Thyroid gland (tissue), 4 donors: ENCODE measurements at places on chromosomes 12 and 14. TPM values are rescaled to one million over a fixed set of nuclear protein-coding genes. Genes with fewer than 3 reads are reported as not detected.

DNA sequence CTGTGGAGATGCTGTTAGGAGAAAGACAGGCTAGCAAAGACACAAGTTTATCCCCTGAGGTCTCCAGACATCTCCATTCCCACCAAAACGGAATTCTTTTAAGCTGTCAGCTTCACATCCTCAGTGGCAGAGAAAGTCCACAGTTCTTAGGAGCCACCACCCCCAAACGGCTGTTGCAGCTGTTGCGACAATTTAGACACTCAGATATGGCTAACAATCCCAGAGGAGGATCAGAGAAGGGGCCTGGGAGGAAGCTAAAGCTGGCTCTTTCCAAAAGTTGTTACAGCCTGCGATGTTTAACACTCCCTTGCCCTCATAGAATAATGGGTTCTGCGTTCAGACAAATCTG, 1.9 kb upstream of the ATP5MC2 start:
- peaks cover 14% of the 10 kb centered on the region for H3K4me1 ChIP-seq
- H3K4me3 ChIP-seq = no peak overlapping the region
- no peaks in the 10 kb centered on the region for H3K36me3 ChIP-seq
- no peaks in the 10 kb centered on the region for H3K27me3 ChIP-seq

- no peak overlapping the region for H3K4me3 ChIP-seq
- H3K4me1 ChIP-seq = no peaks in the 10 kb centered on the region
- no peaks in the 10 kb centered on the region for H3K27me3 ChIP-seq
- H3K27ac ChIP-seq = no peak overlapping the region
Observed at GRCh38 chr14:64841121-64841651, 38.5 kb downstream of the SPTB start.

- no peaks in the 10 kb centered on the region for H3K4me1 ChIP-seq
- no peaks in the 10 kb centered on the region for H3K27me3 ChIP-seq
- H3K27ac ChIP-seq = no peak overlapping the region
- no peak overlapping the region for H3K4me3 ChIP-seq
- DNase-seq = no peak
Observed at GRCh38 chr12:121741743-121742142, 29.2 kb downstream of the TMEM120B start.

Gene CCDC88C
- total RNA-seq = 6.1 TPM

DNA sequence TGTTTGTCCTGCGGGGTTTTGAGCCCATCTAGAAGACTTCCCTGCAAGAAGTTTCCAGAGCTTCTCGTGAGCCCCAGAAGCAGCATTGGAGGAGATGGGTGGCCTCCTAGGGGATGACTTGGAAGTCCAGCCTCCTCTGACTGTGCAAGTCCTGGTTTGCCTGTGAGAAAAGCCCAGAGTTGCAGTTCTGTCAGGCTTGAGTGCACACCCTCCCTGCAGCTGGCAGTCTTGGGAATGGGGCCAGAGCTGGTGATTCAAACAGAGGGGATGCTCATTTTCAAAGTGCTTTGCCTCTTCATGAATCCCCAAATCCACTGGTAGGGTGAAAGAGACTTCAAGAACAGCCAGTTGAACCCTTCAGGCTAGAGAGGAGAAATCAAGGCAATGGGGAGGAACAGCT, 3.9 kb upstream of the PPP1R1A start:
- H3K36me3 ChIP-seq = no peaks in the 10 kb centered on the region
- H3K4me1 ChIP-seq = peaks cover 14% of the 10 kb centered on the region
- no peak overlapping the region for H3K27ac ChIP-seq
- H3K27me3 ChIP-seq = no peaks in the 10 kb centered on the region
- DNase-seq = peak; percentile 49

Gene GPX2
- total RNA-seq = not detected

GRCh38 chr12:52862023-52862422, 13.2 kb upstream of the KRT78 start:
- H3K4me3 ChIP-seq = no peak overlapping the region
- DNase-seq = no peak
- no peaks in the 10 kb centered on the region for H3K36me3 ChIP-seq
- H3K27me3 ChIP-seq = no peaks in the 10 kb centered on the region

DNA sequence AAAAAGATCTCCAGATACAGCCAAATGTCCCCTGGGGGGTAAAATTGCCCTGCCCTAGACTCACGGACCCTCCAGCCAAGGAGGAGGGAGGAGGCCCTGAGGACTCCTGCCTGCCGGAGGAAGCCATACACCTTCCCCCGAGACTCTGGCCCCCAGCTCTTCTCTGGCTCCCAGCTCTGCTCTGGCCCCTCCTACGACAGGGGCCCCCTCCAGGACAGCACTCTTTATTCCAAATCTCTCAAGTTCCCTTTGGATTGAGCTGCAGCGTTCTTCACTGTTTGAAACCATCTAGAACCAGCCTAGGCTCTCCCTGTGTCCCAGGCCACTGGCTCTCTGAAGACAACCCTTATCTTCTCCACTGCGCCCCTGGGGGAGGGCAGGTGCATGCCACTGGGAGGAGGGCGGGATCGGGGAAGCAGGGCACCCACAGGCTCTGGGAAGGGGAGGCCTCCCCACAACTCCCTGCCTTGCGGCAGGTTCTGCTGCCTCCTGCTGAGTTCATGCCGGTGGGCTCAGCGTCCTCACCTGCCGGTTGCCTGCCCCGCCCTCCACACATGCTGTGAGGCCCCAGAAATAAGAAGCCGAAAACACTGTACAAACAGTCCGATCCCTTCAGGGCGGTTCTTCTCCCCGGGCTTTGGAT, 112.7 kb downstream of the DICER1 start:
- no peak overlapping the region for H3K27ac ChIP-seq
- no peaks in the 10 kb centered on the region for H3K36me3 ChIP-seq
- no peak for DNase-seq
- H3K4me1 ChIP-seq = peaks cover 5% of the 10 kb centered on the region
- no peak overlapping the region for H3K4me3 ChIP-seq

DNA sequence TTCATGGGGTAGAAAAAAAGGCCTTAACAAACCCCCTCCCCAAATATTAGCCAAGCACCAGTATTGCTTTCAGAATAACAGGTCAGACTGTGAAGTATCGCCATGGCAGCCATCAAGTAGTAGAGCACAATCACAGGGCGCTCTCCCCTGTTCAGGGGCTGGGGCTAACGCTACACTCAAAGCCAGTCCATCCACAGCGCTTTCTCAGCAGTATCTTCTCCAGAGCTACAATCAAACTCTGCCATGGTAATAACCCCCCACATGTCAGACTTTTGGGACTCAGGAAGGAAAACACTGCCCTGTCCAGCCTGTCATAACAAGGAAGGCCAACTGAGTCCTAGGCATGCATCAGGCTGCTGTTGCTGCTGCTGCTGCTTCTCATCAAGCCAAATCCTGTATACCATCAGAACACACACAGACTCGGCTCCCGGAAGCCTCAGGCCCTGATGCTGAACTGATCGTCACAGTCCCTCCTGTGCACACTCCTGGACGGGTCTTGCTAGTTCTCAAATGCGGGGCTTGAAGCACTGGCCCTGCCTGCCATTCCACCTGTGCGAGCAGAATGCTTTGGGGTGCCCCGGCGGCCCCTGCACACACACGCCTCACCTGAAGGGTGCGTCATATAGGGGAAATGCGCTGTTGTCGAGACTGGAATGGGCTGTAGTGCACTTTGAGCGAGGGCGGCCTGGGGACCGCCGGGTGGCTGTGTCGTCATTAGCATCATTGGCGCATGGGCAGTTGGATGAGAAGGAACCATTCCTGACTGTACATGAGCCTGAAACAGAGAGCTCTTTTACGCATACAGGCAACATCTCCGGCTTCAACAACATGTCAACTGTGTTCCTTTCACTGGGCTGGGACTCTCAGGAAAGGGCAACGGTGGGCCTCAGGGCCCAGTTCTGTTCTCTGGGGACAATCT, 47.6 kb downstream of the SH2B3 start:
- H3K27me3 ChIP-seq = no peaks in the 10 kb centered on the region
- DNase-seq = no peak
- peaks cover 43% of the 10 kb centered on the region for H3K36me3 ChIP-seq
- H3K27ac ChIP-seq = no peak overlapping the region
- H3K4me3 ChIP-seq = no peak overlapping the region

DNA sequence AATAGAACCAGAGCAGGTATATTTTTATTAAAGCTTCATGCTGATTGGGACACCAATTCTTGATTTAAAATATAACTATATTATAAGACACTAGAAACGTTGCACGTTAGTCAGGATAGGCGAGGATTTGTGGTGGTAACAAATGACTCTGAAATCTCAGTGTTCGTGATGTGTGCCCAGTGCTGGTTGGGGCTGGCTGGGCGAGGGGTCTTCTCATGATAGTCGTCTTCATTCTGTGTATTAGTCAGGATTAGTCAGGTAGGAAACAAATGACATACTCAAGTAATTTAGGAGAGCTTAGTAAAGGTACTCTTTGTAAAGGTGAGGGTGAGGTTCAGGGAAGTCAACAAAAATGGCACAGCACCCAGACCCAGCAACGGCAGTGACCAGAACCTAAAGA, 73.9 kb upstream of the HIF1A start:
- no peak for DNase-seq
- H3K27ac ChIP-seq = no peak overlapping the region
- peaks cover 29% of the 10 kb centered on the region for H3K4me1 ChIP-seq
- H3K27me3 ChIP-seq = no peaks in the 10 kb centered on the region
- H3K4me3 ChIP-seq = no peak overlapping the region

Gene ARMH4
- 7.5 TPM for total RNA-seq

- peaks cover 9% of the 10 kb centered on the region for H3K4me1 ChIP-seq
- H3K36me3 ChIP-seq = no peaks in the 10 kb centered on the region
- DNase-seq = peak; percentile 89
- no peak overlapping the region for H3K27ac ChIP-seq
- no peaks in the 10 kb centered on the region for H3K27me3 ChIP-seq
- H3K4me3 ChIP-seq = no peak overlapping the region
Observed at GRCh38 chr14:93137864-93138263, 22.1 kb upstream of the ITPK1 start.

GRCh38 chr12:6059221-6059620, 65.2 kb downstream of the VWF start:
- no peaks in the 10 kb centered on the region for H3K36me3 ChIP-seq

DNA sequence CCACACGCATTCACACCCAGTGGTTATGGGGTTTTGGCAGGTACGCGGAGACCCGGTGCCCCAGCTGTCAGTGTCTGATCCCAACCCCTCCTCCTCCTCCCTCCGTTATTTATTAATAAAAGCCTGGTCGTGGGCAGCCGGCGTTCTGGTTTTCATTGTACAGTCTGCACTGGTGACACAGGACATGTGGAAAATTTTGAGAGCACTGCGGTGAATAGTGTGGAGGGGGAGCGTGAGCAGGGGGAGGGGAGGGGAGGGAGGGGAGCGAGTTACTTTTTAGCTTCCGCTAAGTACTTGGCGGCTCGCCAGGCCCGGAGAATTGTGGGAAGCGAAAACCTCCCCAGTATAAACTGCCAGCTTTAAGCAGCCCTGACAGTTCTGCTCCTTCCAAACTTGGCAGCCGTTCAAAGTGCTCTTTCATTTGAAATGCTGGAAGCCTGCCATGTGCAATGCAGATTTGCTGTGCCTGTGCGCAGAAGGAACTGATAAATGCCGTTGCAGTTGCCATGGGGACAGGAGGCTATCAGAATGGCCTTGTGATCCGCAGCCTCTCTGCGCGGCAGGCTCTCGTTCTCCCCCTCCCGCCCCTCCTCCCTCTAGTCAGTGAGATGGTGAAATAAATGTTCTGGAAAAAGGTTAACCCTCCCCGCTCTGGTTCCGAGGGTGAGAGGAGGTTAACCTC, 11.7 kb upstream of the IRF2BPL start:
- H3K27me3 ChIP-seq = no peaks in the 10 kb centered on the region
- DNase-seq = peak; percentile 100
- no peaks in the 10 kb centered on the region for H3K36me3 ChIP-seq
- H3K4me3 ChIP-seq = no peak overlapping the region

DNA sequence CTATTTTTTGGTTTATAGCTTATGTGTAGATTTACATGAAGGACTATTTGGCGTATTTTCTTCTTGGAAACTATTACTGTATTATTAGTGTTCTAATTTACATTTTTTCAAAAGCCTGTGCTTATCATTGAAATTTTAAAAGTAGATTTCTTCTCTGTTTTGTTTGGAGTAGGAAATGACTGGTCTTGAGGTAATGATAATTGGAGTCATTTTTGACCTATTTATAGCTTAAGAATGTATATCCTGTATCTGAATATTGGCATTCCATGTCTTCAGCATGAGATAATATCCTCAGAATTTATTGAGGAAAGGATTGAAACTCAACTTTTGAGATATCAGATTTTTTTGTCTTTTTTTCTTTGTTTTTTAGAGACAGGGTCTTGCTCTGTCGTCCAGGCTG, 193.4 kb downstream of the ERC1 start:
- no peaks in the 10 kb centered on the region for H3K4me1 ChIP-seq
- DNase-seq = no peak
- no peak overlapping the region for H3K27ac ChIP-seq
- no peak overlapping the region for H3K4me3 ChIP-seq

GRCh38 chr14:68451696-68452373, 341.0 kb downstream of the ZFP36L1 start:
- no peak for DNase-seq
- H3K36me3 ChIP-seq = no peaks in the 10 kb centered on the region
- no peaks in the 10 kb centered on the region for H3K4me1 ChIP-seq
- H3K27me3 ChIP-seq = no peaks in the 10 kb centered on the region
- no peak overlapping the region for H3K27ac ChIP-seq

DNA sequence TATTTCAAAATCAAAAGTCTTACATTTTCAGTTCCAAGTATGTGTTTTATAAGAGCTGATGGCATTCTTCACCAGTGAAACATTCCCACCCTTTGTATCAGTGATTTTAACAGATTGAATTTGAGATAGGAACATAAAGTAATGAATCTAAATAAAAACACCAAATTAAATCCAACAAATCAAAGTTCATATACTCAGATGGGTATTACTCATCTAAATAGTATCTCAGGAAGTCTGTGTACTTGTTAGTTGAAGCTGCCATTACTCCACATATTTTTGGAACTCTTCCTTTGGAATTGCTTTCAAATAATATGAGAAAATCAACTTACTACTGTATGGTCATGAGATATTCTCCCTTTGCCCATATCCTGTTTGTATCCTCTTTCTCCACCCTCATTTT, 89.1 kb downstream of the MIA2 start:
- H3K4me1 ChIP-seq = peaks cover 6% of the 10 kb centered on the region
- no peaks in the 10 kb centered on the region for H3K27me3 ChIP-seq
- no peak overlapping the region for H3K27ac ChIP-seq
- H3K36me3 ChIP-seq = peaks cover 10% of the 10 kb centered on the region
- no peak for DNase-seq

Gene SPRYD4
- total RNA-seq = 4.1 TPM

GRCh38 chr12:121803861-121804416, at the start of gene SETD1B:
Gene SETD1B (plus strand): TSS chr12:121804009. CDS start chr12:121804738, 729 bp downstream.
- H3K27me3 ChIP-seq = no peaks in the 10 kb centered on the region
- H3K36me3 ChIP-seq = peaks cover 8% of the 10 kb centered on the region
- peak within 1 kb of the TSS; percentile 89 for H3K4me3 ChIP-seq
- peak within 1 kb of the TSS; percentile 100 for H3K27ac ChIP-seq
- DNase-seq = peak; percentile 68
- H3K4me1 ChIP-seq = peaks cover 42% of the 10 kb centered on the region

Gene C12orf50
- not detected for total RNA-seq

Gene OXA1L
- total RNA-seq = 126 TPM

Gene LAG3
- 0.13 TPM for total RNA-seq

DNA sequence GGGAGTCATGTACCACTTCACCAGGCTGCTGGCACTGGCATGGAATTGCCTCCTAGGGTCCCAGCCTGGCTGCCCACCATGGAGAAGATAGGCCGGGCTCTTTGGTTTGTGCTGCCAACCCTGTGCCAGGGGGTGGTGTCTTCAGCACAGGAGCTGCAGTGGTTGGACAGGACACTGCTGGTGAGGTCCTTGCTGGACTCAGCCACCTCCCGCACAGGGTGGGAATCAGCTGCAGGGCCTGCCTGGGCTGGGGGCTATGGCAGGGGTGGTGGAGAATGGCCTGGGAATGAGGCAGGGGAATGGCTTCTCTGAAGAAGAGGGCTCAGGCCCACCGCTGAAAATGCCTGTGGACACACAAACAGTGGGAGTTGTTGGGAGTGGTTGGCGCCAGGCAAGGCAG, 70.6 kb upstream of the CAPRIN2 start:
- H3K4me3 ChIP-seq = no peak overlapping the region
- H3K27ac ChIP-seq = no peak overlapping the region
- no peaks in the 10 kb centered on the region for H3K36me3 ChIP-seq
- DNase-seq = no peak
- H3K27me3 ChIP-seq = no peaks in the 10 kb centered on the region

Gene CIROP
- not detected for total RNA-seq

Gene CATSPERB
- total RNA-seq = 2.2 TPM
